ENCODE measurements at places on chromosomes 12 and 14.

DNA sequence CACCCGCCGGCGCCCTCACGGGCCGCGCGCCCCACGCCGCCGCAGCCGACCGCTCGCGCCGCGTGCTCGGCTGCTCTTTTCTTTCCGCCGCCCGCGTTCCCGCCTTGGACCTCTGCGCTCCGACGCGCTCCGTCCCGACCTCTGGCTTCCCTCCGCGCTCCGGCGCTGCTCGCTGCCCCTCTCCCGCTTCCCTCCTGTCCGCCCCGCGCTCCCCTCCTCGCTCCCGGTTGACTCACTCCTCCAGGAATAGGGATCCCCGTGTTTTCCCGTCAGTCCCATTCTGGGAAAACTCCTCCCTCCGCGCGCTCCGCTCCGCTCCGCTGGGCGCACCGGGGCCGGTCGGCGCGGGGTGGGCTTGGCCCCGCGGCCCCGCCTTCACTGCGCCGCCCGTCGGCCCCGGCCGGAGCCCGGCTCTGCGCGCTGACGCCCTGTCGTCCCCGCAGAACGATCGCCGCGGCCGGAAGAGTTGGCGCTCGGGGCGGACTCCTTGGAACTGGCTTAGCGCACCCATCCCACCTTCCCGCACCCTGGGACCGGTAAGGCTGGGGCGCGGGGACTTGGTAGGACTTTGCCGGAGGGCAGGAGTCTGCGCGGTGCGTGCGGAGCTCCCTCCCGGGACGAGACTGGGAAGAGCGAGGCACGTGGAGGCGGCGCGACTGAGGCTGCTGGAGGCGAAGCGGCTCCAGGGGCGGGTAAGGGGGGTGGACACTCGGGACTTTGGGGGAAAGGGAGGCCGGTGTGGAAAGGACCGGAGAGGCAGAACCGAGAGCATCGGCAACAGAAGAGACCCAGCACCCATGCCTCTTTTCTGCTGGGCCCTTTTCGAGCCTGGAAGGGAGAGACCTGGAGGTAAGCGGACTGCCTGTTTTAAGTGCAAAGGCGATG, 550 bp downstream of the TEAD4 start:
- no peak for DNase-seq

GRCh38 chr12:62776997-62777396, 158.0 kb downstream of the PPM1H start:
- DNase-seq, result no peak

- no peak for DNase-seq
These were observed 255.3 kb downstream of the ANO2 start for GRCh38 chr12:5689773-5690172.

GRCh38 chr14:51513933-51514332, 137.8 kb upstream of the FRMD6 start:
- DNase-seq, result no peak

GRCh38 chr12:98417266-98417665, 98.1 kb upstream of the TMPO start:
- DNase-seq, result no peak

DNA sequence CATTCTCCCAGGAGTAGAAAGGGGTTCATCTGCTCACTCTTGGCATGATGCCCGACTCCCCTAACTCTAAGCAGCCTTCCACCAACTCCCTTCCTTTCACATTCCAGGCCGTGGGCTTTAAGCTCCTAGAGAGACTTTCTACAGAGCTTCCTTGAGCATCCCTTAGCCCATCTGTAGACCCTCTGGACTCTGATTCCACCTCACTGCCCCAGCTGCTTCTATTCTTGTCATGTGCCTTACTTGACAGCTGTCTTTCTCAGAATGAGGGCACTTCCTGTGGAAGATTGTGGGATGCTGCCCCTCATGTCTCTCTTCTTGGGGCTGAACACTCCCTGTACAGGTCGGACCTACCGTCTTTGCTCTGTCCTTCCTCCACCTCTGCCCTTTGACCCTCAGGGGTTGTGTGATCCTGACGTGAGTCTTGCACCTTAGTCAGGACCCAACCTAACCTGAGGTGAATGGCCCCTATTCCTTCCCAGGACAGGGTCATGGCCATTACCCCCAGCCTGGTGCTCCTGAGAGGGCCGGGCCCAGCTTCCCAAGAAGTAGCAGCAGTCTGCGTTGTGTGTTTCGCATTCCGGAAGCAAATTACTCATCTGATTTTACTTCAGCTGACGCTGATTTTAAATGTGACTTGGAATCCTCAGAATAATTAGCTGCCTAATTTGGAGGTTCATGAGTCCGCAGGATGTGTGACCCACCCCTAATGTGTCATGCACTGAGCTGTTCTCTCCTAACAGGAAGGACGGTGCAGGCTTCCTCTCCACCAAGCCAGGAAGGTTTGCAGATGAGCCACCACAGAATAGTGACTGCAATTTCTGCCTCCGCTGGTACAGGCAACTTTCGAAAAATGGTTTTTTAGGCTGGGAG, 2.7 kb upstream of the GALNT6 start:
- DNase-seq, result peak; percentile 80

- DNase-seq, result no peak
These were observed 9.1 kb upstream of the ERC1 start for GRCh38 chr12:981961-982360.

DNA sequence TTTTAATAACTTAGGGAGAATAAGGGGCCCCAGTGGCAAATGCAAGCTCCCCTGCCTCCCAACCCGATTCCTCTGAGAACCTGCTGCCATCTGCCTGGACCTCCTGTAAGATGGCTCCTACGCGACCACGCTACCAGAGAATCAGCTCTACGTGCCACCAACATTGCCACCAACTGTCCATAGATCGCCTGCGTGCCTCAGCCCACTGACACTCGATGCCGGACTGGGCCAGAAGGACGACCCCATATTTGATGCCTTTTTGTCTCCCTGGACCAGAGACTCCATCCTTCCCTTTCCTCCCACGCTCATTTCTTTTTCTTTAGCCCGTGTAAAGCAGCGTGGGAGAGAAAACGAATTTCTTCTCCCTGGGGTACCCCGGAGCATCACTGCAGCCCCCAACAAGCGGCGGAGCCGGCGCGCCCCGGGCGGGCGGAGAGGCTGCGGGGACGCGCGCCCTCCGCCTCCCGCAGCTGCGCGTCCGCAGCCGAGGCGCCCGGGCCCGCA, 565 bp upstream of the KLHL42 start:
- DNase-seq, result peak; percentile 16

- no peak for DNase-seq
These were observed 157.4 kb upstream of the CNTN1 start for GRCh38 chr12:40534828-40535227.

- no peak for DNase-seq
These were observed 351.2 kb downstream of the KCNH5 start for GRCh38 chr14:62694075-62694474.

- no peak for DNase-seq
These were observed 285.3 kb downstream of the DPF3 start for GRCh38 chr14:72608391-72609204.

DNA sequence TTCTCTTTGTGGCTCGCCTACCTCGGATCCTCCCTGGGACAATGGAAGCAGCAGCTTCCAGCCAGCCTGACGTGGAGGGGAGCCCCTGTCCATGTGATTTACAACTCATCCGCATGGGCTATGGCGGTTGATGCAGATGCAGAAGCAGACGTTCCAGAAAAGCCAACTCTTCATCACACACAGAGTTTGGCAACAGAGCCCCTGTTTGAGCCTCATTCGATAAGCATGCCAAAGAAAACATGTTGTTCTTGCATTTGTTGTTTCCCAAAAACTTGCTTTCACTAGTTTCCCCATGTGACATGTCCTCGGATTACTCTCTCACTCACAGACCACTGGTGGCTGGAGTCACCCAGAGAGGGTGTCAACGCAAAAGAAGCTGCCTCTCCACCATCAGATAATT, 16.4 kb upstream of the TC2N start:
- no peak for DNase-seq

- no peak for DNase-seq
These were observed 58.5 kb downstream of the CAPS2 start for GRCh38 chr12:75271576-75271975.

DNA sequence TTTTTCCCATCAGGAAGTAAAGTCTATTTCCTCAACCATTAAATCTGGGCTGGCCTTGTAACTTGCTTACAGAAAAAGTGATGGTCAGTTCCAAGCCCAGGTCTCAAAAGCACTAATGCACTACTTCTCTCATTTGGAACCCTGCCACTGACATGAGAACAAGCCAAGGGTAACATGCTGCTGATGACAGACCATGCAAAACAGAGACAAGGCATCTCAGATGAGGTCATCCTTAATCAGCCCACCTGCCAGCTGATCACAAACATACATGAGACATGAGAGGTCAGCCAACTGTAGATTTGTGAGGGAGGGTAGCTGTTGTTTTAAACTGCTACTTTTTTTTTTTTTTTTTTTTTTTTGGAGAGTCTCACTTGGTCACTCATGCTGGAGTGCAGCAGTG, 16.2 kb downstream of the TWF1 start:
- no peak for DNase-seq

DNA sequence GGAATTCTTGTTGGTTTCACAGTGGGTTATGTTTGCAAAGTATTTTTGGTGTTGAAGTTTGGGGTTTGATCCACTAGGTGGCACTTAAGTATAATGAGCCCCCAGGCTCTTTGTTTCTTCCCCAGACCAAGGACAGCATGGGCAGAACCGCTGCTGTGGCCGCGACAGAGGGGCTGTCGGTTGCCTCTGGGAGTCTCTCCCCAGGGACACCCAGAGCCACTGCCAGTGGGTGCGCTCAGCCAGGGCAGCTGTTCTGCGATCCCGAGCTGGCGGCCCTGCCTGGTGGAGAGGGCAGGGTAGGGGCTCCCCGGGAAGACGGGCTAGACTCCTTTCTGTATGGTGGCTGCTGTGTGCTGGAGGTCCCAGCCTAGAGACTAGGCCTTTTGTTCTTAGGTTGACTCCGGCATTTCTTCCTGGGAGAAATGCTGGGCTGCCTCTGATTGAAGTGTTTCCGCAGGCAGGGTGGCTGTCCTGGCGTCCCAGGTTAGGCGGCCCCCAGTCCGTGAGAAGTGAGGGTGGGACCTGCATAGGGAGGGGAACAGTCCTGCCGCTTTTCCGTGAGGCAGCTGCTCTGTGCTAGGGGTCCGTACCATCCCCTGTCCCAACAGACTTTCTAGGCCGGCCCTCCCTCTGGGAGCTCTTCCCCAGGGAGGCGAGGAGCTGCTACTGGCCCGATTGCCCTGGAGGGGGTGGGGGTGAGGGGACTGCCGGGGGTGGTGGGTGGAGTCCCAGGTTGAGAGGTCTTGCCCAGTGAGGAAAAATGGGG, 253.1 kb upstream of the PELI2 start:
- no peak for DNase-seq

DNA sequence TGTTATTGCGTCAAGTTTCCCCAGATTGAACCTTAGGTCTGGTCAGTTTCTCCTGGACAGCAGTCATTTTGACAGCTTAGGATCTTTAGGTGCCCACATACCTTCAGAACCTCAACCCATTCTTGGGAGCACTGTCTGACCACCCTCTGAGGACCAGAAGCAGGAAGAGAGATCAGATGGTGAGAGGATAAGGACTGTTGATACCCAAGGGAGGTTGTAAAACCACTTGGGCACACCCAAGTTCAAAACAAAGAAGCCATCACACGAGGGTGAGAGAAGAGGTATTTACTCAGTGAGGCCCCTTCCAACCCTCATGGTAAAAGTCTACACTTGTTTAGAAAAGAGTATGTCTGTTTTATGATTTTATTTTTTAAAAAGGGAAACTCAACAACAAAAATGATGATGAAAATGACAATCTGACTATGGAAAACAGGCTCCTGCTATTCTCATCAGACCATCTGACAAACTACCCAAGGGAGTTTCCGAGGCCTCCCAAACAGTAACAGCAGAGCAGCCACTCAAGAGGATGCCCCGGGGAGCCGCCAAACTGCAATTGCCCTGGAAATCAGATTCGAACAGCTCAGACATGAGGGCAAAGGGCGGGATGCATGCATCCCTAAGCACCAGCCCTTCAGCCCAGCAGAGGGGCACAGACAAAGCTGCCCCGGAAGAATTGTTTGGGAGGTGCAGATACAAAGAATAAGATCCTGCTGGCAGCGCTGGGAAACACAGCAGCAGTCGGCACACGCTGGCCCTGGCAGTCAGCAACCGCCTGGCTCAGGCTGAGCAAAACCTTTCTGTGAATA, 162.6 kb upstream of the PLEKHG7 start:
- DNase-seq, result no peak

Data from CD4-positive, alpha-beta T cell treated with Interleukin-17A for 4 hours (primary cell).